ENCODE measurements at places on chromosomes 1 and 21.

- DNase-seq, result no peak
These were observed 52.8 kb downstream of the ELK4 start for GRCh38 chr1:205578780-205579571.

DNA sequence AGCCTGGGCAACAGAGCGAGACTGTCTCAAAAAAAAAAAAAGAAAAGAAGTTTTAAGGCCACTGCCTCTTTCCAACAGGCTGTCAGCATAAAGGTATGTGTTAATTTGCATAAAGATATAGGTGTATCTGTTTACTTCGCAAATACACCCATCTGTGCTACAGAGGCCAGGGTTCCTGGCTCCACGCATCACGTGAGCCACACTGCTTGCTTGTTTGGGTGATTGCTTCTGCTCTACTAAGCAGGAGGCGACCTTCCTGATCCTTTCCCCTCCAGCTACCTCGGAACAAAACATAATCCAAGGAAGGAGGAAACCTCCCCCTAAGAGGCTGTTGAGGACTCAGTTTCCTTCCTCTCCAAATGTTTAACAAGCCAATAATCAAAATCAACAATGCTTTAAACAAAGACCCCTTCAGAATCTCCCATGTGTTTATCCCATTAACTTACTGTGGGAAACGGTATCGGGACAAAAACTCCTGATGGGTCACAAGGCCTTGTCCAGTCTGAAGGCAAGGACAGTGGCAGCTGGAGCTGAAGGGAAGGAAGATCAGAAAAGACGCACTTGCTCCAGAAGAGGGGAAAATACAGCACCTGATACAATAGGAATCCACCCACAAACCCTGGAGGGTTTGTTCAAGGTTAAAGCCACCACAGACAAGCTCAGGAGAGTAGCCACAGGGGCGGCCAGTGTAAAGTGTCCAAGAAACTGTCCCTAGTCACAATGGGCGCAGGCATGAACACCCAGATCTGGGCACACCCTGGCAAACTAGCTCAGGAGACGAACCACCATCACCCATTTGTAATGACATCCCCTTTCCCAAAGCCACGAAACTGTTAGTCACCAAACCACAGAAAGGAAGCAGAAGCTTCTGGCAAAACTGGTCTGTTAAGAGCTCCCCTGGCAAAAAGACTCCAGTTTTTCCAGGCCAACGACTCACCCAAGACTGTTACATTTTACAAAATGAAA, 17.2 kb downstream of the CTNNBIP1 start:
- peak; percentile 88 for DNase-seq

- no peak for DNase-seq
These were observed 22.6 kb downstream of the RPRD2 start for GRCh38 chr1:150386592-150386991.

GRCh38 chr1:163980394-163980793, 578.6 kb upstream of the PBX1 start:
- DNase-seq, result no peak

GRCh38 chr1:34276606-34277005, 99.9 kb downstream of the C1orf94 start:
- DNase-seq, result no peak

- peak; percentile 80 for DNase-seq
These were observed 1.6 kb upstream of the CLSTN1 start for GRCh38 chr1:9825093-9826074.

DNA sequence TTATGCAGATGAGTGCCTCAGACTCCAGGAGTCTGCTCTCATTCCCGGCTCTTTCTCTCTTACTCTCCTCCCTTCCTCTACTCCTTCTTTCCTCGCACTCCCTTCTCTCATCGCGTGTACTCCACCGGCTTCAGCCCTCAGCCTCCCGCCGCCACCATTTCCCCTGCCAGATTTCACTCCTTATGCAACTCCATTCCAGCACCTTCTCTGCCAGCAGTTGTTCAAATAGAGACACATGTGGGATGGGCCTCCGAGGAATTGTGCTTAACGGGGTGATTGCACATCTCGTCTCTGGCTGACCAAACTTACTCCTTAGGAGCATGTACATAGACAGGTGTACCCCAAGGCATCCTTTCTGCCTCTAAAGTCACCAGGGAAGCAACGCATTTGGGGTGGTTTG, 2.1 kb downstream of the CNTN2 start:
- no peak for DNase-seq

- no peak for DNase-seq
These were observed 146.6 kb downstream of the ROR1 start for GRCh38 chr1:63920154-63921117.

DNA sequence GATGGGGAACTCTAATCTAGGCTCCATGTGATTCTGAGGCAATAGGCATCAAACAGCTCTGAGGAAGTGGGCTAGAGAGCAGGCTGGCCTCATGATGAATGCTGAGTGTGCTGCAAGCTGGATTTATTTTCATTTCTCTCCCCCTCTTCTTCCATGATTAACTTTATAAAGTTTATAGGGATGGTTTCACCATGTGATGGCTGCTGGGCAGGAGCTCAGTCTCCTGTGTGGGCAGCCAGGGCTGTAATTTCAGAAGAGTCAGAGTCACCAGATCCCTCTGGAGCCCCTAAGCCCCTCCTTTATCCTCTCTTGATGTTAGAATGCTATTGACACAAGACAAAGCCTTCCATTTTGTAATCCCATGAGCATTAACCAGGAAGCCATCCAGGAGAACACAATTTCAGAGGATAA, 143.6 kb downstream of the CNIH3 start:
- peak; percentile 87 for DNase-seq

- no peak for DNase-seq
These were observed 120.7 kb downstream of the SEC16B start for GRCh38 chr1:177849130-177849529.

DNA sequence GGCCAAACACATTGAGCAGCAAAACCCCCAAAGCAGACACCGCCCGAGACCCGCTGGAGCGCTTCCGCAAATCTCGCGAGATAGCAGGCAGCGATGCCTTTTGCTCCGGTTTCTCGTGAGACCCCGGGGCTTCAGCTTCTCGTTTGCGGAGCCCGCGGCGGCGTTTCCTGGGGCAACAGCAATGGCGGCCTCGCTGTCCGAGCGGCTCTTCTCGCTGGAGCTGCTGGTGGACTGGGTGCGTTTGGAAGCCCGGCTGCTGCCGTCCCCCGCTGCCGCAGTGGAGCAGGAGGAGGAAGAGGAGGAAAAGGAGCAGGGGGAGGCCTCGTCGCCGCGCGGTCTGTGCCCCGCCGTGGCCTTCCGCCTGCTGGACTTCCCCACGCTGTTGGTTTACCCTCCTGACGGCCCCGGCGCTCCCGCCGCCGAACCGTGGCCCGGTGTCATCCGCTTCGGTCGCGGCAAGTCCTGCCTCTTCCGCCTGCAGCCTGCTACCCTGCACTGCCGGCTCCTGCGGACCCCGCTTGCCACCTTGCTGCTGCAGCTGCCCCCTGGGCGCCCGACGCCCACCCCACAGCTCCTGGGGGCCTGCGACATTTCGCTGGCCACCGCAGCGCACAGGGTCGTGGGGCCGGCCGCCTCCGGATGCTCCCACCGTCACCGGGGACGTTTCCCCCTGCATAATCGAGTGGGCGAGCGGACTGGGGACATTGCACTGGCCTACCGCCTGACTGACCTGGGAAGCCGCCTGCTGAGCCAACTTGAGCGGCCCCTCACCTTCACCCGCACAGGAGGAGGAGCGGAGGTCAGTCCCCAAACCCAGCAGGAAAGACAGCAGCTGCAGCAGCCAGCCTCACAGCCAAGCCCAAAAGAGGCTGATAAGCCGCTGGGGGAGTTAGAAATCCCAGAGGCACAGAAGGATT, at the start of gene MAP10:
MAP10 (plus strand) TSS at position 148 of the 917 bp plus-strand sequence; CDS start at position 182, 34 bp downstream.
- DNase-seq, result peak; percentile 83

- DNase-seq, result no peak
These were observed 541.5 kb upstream of the BEND5 start for GRCh38 chr1:49318218-49318617.

DNA sequence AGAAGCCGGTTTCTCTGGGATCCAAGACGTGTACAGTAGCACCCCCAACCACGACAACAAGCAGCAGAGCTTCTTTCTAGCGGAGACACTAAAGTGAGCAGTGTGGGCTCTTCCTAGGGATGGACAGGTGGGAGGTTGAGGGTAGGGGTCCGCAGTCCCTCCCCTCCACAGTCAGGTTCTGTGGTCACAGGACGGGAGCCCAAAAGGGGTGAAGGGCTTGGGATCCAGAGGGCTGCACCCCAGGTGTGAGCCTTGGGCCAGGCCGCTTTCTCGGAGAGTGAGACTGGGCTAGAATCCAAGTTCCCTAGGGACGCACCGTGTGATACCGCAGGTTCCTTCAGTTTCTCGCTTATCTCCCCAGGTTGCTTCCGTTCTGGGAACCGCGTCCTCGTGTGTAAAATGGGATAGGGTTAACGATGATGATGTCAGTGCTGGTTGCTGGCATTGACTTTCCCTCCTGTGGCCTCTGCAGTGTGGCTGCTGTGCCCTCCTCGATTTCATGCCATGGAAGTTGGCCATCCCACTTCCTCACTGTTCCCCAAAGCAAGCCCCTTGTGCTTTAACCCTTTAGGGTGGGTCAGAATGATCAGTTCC, 17.3 kb upstream of the SELENON start:
- DNase-seq, result no peak

DNA sequence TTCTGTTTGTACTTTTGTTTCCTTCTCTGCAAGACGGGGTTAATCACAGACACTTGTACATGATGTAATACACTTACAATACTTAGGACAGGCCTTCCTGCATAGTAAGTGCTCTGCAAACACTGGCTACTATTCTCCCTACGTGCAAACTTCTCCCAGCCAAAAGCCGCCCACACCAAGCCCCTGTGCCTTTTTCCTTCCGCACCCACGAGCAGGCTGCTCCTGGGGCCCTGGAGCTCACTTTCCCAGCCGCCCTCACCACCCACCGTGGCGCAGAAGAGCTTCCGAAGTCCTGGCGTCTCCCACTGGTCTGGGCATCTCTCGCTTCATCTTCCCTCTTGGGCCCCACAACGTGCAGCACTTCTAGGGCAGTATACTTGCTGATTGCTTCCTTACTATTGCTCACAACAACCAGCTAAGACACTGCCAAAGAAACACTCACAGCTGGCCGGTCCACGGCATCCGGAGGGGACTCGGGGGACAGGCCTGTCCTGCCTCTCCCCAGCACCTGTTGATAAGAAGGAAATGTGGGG, 22.5 kb upstream of the GPR157 start:
- DNase-seq, result no peak

GRCh38 chr21:41956926-41957729, 3.3 kb upstream of the C2CD2 start:
- peak; percentile 21 for DNase-seq

DNA sequence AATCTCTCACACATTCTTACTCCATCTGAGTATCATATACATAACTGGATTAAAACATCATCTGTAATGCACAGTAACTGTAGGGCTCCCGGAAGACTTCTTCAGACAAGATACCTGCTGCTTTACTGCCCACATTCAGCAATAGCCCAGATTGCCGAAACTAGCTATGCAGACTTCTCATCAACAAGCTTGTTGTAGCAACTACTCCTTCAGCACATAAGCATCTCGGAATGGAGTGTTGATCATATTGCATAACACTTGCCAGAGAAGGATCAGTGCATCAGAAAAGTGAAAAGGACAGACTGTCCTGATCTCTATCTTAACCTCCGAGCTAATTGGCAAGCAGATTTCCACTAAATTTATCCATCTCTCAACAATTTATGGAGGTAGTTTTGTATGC, 354.6 kb upstream of the C1orf87 start:
- DNase-seq, result no peak

- no peak for DNase-seq
These were observed 107.6 kb upstream of the GORAB start for GRCh38 chr1:170424346-170424745.

DNA sequence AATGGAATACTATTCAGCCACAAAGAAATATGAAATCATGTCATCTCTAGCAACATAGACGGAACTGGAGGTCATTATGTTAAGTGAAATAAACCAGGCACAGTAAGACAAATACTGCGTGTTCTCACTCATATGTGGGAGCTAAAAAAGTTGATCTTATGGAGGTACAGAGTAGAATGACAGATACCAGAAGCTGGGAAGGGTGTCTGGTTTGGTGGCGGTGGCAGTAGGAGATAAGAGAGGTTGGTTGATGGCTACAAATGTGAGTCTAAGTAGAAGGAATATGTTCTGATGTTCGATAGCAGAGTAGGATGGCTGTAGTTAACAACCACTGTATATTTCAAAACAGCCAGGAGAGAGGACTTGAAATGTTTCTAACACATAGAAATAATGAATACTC, 121.6 kb downstream of the PLPPR4 start:
- no peak for DNase-seq

GRCh38 chr1:32828341-32828740, 10.9 kb downstream of the S100PBP start:
- peak; percentile 4 for DNase-seq

DNA sequence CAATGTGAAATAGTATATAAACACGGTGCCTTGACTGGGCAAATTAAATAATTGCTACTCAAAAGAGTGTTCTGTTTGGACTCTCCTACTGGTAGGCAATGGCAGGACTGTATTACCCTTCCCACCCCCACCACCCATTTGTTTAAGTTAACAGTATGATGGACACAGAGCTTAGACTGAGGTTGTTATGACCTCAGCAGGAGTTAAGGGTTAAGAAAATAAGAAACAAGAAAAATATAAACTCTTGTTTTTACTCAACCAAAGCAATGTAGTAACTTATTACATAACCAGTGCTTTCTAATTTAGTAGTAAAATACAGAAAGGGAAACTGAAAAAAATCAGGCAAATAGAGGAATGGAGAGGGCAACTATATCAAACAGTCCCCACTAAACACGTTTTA, 19.9 kb upstream of the SERPINC1 start:
- DNase-seq, result no peak

DNA sequence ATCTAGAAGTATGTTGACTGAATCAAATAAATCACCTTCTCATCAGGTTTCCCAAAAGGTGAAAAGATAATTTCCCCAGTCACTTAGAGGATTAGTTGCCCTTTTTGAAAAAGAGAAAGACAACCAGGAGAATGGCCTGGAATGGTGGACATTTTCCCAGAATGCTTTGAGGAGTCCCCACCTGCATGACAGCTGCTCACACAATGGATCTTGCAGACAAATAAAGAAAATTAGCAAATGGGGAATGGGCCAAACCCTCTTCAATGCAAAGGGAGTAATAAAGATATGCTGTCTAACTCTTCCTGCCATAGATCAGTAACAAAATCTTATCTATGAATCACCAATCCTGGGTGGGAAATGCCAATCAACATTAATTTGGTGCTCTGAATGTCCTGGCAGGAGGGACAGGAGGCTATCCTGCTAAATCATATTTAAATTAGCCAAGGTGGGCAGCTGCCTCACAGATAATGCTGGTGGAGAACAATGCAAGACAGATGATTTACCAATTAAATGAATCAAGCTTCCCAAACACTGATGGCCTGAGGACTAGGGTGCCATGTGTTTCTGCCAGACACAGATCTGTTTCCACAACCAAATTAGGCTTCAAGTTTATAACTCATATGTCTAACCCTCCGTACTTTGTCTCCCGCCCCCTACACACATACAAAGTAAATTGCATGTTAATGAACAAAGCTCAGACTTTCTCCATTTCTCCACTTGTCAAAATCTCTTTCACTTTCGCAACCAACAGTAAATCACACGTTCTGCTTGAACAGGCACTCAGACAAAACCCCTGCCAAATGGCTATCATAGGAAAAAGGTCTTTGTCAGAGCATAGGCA, 488.0 kb upstream of the PLXNA2 start:
- no peak for DNase-seq

GRCh38 chr21:34147792-34148418, 74.5 kb downstream of the MRPS6 start:
- DNase-seq, result no peak

All from inflammatory macrophage (primary cell).